GM04503 (cell line): ENCODE measurements at places on chromosomes 2 and 18.

DNA sequence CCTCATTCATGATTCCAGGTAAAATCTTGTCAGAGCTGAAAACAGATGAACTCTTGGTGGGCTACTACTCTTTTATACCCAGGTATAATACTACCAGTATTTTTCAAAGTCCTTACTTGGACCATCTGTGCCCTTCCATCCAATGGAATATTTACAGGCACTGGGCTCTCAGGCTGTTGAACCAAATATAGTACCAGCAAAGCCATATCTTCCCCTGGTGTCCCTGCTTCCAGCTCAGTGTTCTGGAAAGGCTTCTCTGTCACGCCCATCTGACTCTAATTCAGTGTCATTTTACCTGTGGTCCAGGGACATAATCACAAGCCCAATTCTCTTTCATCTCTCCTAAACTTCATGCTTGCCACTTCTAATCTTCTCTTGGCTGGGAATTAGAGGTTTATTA lies 119.2 kb upstream of the STK17B start:
- no peak for DNase-seq

GRCh38 chr2:126850940-126851339 lies 47.8 kb upstream of the TEX51 start:
- DNase-seq: no peak

GRCh38 chr2:109392816-109393661 lies 220.7 kb downstream of the SEPTIN10 start:
- no peak for DNase-seq

DNA sequence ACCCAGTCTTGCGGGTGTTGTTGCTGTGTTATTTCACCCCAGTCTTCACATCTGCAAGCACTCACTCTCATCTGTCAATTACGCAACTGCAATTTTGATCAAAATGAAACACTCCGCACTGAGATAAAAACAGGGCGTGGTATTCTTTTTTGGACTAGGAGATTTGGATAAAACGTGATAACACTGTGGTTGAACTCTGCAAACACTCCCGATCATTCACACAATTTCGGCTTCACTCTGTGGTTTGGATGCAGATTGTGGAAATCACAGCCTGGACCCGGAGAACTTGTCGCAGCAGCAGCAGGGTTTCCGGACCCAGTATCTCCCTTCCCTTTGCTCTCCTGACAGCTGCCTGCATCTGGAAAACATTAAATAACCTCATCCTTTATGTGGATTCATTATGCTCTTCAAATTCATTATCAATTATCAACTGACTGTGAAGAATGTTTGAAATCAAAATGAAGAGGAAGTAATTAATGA lies 49.4 kb upstream of the APCDD1 start:
- DNase-seq: no peak

DNA sequence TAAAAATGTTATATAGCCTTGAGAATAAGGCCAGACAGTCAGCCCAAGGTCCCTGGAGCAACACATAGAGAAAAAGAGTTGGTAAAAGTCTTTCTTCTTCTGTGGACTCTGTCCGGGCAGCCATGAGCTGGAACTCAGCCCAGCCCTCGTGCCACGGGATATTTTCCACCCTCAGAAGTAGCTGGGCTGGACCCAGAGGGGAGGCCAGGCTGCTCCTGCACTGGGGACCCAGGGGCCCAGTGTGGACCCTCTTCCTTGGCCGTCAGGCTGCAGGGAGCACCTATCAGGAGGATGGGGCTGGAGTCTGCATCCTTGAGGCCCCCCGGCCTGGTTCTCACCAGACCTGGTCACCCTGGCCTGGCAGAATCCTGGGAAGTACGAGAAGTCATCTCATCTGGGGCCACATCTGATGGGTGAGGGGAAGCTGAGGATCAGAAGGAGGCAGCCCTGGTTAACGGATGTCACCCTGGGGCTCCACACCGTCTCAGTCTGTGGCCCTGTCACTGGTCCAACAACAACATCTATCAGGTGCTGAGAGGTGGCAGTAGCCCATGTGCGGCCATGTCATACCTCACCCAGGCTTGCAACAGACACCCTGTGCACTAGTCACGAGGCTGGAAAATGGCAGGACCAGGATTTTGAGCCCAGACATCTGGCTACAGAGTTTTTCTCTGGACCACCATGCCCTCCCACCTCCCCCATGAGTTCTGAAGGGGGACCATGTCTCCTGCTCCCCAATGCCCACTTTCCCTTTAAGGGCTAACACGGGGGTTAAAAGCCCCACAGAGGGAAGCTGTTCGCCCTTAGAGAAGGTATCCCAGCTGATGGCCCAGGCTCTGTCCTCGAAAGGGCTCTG lies 33.0 kb downstream of the SDC1 start:
- no peak for DNase-seq
